ENCODE measurements at places on chromosomes 16 and 17.
A peak's percentile ranks its signal among the peaks of the same experiment; 100 is the strongest.

DNA sequence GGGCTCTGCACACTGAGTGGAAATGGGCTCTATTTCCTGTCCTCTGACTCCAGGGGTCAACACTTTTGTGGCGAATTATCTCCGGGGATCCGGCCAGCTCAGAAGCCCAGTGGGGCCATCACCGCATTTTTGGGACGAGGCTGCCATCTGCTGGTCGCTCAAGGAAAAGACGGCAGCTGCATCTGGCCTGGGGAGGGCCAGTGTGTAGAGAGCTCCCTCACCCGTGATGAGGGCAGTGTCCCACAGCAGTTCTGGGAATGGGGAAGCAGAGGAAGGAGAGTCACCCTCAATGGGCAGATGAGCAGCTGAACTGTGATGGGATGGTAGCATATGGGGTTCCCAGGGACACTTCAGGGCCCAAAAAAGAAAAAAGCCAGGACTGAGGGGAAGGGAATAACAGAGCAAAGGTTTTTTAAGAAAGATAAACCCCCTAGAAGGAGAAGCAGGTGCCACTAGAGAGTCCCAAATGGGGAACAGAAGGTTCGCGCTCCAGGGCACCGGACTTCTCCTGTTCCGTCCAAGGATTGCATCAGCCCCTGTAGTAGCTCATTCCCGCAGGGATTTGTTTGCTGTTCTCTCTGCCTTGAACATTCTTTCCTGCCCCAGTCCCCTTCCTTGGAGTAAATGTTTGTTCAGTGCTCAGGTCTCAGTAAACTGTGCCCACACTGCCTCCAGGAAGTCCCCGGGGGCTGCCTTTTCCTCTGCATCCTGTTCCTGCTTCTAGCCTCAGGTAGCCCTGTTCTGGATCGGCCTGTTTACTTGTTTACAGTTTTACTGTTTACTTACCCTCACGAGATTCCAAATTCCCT is 9.3 kb upstream of the ABCC12 start:
- peak; percentile 47 for DNase-seq

- DNase-seq: no peak
These were observed 49.2 kb downstream of the SREBF1 start for GRCh38 chr17:17787568-17787967.

DNA sequence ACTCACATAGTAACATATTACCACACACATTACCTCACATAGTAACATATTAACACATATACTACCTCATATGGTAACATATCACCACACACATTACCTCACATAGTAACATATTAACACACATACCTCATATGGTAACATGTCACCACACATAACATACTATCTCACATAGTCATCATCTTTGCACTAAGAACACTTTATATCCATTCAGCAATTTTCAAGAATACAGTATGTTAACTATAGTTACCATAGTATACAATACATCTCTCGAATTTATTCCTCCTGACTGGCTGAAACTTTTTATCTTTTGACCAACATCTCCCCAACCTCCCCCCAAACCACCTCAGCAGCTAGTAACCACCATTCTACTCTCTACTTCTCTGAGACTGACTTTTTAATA is 7.6 kb downstream of the NUDT7 start:
- DNase-seq: no peak

GRCh38 chr17:71801301-71801700 is 319.5 kb upstream of the SOX9 start:
- no peak for DNase-seq

- DNase-seq: no peak
These were observed 3.9 kb downstream of the CDH11 start for GRCh38 chr16:65117811-65118448.

- no peak for DNase-seq
These were observed 17.5 kb downstream of the PIPOX start for GRCh38 chr17:29060475-29060874.

GRCh38 chr17:80732268-80732667 is 187.6 kb downstream of the RPTOR start:
- no peak for DNase-seq

GRCh38 chr17:80839511-80839941 is 152.1 kb upstream of the CHMP6 start:
- DNase-seq: no peak

- DNase-seq: no peak
These were observed 918 bp upstream of the NLRC3 start for GRCh38 chr16:3578121-3578520.

DNA sequence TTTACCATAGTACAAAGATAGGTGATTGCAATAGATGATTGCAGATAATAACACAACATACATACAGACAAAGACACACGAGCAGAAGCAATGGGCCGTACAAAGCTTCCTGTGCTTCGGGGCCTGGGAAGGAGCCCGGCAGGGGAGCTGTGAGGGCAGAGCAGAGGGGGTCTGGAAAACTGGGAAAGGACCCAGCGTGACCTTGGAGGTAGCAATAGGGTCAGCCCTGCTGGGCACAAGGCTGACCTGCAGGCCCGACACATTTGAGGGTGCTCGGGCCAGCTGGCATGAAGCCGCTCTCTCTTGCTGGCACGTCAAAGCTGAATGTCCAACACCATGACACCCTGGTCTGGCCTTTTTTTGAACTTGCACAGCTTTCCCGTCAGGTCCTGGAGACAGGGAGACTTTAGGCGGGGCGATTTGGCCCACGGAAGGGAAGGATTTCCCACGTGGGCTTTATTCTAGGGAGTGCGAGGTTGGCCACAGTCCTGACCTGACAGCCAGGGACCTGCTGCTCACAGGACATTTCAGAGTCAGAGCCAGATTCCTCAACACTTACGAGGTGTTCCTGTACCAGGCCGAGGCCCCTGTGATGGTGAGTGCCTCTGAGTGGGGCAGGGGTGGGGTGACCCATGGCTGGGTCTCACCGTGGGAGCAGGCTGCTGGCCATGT is 83.2 kb downstream of the NTN1 start:
- DNase-seq: no peak

- no peak for DNase-seq
These were observed 45.4 kb upstream of the CCL1 start for GRCh38 chr17:34408439-34408838.

DNA sequence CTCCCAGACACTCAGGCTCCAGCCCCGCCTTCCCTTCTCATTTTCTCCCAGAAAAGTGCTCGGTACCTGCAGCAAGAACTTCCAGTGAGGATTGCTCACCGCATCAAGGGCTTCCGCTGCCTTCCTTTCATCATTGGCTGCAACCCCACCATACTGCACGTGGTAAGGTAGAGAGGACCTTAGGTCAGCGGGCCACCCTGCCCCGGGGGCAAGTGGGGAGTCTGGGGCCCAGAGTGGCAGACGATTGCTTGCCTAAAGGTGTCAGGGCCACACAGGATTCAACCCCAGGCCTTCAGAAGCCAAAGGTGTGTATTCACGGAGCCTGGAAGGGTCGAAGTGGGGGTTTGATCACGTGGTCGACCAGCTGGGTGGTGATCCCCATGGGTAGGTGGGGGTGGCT is 1.4 kb downstream of the BCKDK start:
- no peak for DNase-seq

GRCh38 chr16:1689853-1690252 is 11.8 kb downstream of the JPT2 start:
- no peak for DNase-seq

DNA sequence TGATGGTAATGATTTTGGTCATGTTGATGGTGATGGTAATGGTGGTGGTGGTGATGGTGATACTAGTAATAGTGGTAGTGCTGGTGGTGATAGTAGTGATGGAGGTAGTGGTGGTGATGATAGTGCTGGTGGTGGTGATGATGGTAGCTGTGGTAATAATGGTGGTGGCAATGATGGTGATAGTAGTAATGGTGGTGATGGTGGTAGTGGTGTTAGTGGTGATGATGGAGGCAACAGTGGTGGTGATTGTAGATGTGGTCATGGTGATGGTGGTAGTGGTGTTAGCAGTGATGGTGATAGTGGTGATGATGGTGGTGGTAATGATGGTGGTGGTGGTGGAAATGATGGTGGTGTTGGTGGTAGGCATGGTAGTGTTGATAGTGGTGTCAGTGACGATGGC is 127.0 kb upstream of the RPL38 start:
- DNase-seq: no peak

GRCh38 chr17:27268394-27269085 is 25.4 kb upstream of the WSB1 start:
- no peak for DNase-seq

DNA sequence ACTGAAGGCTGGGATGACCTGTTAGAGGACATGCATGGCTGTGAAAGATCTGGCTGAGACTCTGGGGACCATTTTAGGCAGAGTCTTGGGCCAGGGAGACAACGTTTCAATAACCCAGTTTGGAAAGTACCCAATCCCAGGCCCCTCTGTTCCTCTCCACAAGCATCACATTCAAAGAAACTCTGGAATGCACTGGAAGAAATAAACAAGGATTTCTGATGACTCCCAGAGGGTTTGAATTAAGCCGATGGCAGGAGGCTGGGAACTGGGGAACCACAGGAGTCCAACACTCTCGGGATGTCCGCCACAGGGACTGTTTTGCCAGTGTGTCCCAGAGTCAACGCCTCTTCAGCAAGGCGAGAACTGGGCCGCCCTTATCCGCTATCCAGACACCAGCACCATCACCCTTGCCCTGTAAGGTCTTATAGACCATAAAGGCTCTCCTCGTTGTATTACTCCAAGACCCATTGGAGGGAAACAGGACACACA is 3.3 kb downstream of the PMP22 start:
- no peak for DNase-seq

DNA sequence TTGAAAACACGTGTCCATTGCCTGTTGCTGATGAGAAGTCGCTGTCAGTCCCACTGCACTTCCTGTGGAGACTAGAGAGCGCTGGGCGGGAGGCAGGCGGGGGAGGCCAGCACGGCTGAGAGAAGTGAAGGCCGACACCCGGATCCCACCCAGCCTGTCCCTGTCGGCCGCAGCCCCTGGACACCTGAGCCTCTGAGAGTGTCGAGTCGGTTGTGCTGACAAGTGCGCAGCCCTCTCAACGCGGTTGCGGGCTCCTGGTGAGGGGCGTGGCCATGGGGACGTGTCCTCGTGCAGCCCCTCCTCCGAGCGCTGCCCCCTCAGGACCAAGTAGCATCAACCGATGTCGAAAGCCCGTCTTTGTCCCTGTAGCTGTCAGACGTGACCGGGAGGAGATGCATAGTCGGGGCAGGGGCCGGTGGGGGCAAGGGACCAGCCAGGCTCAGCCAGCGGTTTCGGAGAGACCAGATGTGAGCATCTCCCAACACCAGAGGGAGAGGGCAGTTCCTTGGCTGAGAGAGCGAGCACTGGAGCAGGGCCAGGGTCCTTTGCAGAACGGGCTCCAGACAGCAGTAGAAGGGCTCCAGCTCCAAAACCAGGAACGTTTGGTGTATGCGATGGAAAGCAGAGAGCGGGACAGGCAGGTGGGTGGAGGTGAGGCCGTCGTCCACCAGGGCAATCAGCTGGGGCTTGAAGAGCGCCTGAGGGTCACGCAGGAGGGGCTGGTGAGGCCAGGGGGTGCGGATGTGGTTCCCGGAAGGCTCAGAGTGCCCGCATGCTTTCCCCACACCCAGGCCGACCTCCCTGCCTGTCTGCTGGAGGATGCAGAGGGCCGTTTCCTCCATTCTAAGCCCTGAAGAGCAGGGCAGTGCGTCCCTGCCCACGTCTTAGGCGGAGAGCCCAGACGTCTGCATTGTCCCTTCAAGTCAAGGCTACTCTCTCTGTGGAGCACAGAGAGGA is 43.3 kb upstream of the CHMP6 start:
- no peak for DNase-seq

DNA sequence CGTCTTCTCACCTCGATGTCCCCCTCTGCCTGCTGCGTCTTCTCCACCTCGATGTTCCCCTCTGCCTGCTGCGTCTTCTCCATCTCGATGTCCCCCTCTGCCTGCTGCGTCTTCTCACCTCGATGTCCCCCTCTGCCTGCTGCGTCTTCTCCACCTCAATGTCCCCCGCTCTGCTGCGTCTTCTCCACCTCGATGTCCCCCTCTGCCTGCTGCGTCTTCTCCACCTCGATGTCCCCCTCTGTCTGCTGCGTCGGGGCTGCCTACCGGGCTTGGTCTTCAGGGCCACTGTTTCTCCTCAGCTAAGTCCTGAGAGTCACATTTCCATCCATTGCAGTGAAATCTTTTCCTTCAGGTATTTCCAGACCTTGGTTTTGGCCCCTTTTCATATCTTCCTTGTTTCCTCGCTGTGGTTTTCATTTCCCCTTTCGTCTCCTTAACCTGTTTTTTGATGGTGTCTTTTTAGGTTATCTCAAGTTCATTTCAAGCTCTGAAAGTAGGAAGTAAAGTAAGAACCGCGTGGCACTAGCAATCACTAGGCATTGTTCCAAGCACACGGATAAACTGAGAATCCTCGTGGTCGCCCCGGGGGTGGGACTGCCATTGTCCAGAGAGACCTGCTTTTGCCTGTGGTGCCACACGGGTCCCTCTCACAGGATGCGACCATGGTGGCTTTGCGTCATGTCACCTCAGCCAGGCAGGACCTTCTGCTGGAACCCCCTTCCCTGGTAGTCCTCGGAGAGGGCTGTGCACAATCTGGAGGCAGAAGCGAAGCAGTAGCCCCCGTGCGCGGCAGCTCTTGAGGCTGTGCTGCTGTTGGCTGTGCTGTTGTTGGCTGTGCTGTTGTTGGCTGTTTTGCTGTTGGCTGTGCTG is 9.5 kb upstream of the ZNF750 start:
- no peak for DNase-seq

- no peak for DNase-seq
These were observed 3.2 kb downstream of the PDE6G start for GRCh38 chr17:81652906-81653771.

DNA sequence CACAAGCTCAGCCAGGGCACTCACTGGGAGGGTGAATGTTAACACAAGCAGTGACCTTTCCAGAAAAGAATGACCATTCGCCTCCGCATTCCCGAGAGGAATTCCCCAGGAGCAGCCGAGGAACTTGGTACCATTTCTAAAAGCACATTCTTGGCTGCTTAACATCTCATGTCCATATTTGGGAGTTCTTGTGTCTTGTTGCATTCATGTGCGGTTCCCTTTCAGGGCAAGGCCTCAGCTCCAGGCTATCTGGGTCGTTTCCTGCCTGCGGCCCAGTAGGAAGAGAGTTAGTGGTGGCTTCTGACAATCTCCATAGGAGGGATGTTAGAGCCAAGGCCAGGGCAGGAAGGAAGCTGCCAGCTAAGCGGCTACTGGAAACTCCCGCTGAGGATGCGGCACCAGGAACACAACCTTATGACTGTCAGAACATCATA is 27.8 kb upstream of the MEAK7 start:
- no peak for DNase-seq

- DNase-seq: no peak
These were observed 31.3 kb downstream of the TVP23A start for GRCh38 chr16:10787304-10787703.
